Muscle of arm (tissue), 14 donors: ENCODE measurements at places on chromosomes 6 and 20. TPM values are rescaled to one million over a fixed set of nuclear protein-coding genes. Genes with fewer than 3 reads are reported as not detected.
A peak's percentile ranks its signal among the peaks of the same experiment; 100 is the strongest.

DNA sequence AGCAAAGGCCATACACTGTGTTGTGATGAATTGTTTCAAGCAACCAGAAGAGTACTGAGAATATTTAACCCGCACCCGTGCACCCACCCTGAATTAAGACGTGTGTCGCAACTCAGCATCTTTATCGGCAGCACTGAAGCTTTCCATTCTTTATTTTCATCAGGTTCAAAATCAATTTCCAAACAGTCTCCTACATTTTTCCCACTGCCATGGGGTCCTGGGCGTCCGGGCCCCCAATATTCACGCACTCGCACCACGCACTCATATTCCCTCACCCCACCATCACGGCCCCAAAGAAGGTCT, 1.8 kb downstream of the LTB start:
- no peak for DNase-seq

- DNase-seq = no peak
These were observed 11.2 kb downstream of the CYB5R4 start for GRCh38 chr6:83870649-83871048.

DNA sequence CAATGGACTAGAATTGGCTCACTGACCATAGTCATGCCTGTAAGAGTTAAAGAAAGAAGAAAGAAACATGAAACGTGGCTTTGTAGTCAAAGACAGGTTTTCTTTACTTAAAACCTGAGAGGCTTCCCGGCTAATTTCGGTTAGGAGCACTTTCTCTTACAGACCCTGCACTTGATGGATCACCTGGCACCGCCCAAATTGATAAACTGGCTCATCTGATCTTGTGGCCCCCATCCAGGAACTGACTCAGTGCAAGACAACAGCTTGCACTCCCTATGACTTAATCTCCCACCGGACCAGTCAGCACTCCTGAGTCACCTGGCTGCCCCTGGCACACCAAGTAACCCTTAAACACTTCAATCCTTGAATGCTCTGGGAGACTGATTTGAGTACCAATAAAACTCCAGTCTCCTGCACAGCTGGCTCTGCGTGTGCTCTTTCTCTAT, 12.3 kb downstream of the TMEM14B start:
- DNase-seq = no peak

GRCh38 chr6:16238057-16238962, at the start of gene GMPR:
Gene GMPR (plus strand): TSS chr6:16238587. CDS start chr6:16238694, 107 bp downstream.
- peak; percentile 49 for DNase-seq

GRCh38 chr6:53306819-53307347, 41.9 kb downstream of the ELOVL5 start:
- no peak for DNase-seq

- DNase-seq = peak; percentile 38
These were observed 12.0 kb downstream of the SLC12A5 start for GRCh38 chr20:46040902-46041535.

DNA sequence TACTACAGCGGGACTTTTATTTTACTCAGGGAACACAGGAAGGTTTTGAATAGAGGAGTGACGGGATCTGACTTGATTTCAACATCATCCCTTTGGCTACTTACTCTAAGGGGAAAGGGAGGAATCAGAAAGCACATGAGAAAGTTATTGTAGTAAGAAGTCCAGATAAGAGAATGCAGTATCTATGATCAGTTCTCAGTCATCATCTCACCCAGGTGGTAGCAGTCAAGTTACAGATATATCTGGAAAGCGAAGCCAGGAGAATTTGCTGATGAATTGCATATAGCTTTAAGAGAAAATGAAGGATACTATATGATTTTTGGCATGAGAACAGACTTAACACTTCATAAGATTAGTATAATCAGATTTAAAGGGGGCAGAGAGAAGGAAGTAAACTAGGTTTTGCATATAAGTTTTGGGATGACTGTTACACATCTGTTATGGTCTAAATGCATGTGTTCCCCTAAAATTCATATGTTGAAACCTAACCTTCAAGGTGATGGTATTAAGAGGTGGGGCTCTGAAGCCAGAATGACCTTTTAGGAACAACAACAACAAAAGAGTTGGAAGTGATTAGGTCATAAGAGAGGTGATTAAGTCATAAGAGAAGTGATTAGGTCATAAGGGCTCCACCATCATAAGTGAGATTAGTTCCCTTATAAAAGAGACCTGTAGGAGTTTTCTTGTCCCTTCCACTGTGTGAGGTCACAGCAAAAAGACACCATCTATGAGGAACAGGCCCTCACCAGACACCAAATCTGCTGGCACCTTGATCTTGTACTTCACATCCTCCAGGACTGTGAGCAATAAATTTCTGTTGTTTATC, 6.7 kb downstream of the RAD21L1 start:
- DNase-seq = no peak

DNA sequence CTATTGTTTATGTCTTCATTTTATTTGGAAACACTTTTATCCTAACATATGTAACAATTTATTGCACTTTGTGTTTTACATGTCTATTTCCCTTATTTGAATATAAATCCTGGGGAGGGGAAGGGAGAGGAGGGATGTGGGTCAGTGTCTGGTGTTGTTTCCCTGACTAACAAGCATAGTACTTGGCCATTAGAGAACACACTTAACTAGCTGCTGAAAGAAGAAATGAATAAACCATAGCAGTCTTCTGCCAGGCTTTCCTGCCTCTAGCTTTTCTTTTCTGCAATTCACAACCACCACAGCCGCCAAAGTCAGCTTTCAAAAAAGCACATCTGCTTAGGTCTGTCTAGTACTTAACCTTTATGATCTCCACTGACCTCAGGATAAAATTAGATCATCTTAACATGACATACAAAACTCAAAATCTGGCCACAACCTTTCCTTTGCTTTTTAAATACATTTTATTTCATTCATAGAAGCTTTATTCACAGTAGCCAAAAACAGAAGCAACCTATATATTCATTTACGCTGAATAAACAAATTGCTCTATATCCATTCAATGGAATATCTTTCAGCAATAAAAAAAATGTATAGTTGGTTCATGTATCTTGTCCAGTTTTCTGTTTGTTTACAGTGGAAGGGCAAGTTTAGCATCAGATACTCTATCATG, 16.3 kb downstream of the PDSS2 start:
- no peak for DNase-seq

DNA sequence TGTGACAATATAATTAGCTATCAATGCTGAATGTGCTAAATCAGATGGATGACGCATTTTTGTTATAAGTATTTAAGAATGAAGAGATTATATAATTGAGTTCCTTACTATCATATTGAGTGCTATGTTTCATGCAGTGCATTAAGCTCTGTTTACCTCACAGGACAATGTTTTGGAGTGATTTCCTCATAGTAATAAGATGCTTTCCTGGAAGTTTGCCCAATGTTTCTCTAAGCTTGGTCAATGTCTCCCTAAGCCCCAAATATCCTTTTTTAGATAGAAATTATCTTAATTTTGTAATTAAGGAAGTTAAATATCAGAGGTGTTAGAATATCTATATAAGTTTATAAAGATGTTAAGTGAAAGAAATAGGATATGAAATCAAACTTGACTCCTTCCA, 489.6 kb downstream of the MMUT start:
- DNase-seq = no peak

GRCh38 chr6:91171754-91172462, 585.0 kb upstream of the MAP3K7 start:
- no peak for DNase-seq

DNA sequence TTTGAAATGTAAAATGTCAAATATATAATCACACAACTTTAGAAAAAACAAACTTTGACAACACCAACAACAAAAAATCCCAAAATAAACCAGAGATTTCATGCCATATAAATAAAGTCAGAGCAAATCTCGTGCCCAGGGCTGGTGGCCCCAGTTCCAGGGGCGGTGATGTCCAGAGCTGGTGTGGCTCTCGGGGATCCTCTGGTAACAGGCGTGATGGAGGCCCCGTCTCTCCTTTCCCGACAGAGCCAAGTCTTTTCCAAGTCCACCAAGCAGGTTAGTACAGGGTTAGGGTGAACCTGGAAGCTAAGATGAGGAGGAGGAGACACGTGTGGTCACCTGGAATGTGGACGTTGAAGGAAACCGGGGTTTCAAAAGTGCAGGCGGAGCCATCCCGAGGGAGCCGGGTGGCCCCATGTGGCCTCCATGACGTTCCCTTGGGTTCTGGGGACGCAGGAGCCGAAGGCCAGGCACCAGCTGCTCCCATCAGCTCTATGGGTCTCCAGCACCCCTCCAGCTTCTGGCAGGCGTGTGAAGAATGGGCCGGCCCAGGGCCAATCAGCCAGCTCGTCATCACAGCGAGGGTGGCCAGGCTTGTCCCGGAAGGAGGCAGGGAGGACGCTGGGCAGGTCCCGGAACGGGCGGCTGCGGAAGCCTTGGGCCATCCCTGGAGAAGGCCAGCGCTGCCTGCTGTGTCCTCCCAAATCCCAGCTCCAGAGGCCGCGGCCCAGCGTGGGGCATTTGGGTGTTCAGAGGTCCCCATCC, 202.5 kb downstream of the PREX1 start:
- DNase-seq = no peak

- DNase-seq = no peak
These were observed 184.2 kb upstream of the RREB1 start for GRCh38 chr6:6923605-6924004.

GRCh38 chr6:56820060-56820459, 134.8 kb upstream of the BEND6 start:
- DNase-seq = no peak

DNA sequence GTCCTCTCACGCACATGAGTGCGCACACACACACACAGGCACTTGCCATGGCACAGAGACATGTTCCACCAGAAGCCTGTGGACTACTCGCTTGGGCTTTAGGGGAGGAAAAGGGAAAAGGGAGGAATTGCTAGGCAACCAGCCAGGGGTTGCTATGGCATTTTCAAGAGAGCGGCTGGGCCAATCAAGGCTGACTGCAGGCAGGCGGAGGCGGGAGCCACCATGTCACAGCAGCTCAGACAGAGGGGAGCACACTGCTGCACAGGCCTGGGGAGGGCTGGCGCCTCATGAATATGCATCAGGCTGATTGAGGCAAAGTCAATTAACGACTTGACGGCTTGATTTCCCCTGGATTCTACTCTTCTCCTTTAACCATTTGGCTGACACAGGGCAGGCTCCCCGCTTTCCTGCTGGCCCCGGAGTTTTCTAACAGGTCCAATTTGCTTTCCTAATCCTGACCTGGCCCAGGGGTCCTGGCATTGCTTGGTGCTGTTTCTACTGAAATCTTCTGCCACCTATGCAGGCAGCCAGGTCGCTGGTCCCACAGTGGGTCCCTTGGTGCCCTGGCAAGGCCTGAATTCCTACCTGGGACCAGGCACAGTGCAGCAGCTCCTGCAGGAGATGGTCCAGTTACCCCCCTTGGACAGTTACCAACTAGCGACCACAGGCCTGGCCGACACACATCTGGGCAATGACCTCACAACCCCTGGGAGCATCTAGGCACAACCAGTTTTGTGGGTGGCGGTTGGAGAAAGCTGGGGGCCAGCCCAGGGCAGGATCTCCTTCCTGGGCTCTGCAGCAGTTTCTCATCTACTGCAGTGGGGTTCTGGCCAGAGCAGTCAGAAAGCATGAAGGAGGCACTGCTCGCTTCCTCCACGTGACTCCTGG, 52.1 kb downstream of the YTHDF1 start:
- no peak for DNase-seq

DNA sequence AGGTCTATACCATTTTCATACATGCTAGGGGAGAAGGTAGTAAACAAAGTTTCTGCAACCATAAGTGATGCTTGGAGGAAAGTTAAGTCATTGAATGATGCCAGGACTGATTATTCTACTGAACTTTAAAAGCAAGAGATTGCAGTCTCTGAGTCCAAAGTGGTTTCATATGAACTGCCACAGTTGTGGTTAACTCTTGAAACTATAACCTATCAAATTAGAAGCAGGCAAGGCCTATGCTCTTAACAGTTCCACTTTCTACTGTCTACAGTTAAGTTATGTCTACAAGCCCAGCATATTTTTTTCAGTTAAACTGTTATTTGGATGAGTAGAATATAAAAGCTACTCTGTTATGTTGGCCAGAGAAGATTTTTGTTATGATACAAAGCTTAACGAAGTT, 326.5 kb upstream of the RUNX2 start:
- no peak for DNase-seq

- no peak for DNase-seq
These were observed 371.8 kb upstream of the JAG1 start for GRCh38 chr20:11045412-11046175.

DNA sequence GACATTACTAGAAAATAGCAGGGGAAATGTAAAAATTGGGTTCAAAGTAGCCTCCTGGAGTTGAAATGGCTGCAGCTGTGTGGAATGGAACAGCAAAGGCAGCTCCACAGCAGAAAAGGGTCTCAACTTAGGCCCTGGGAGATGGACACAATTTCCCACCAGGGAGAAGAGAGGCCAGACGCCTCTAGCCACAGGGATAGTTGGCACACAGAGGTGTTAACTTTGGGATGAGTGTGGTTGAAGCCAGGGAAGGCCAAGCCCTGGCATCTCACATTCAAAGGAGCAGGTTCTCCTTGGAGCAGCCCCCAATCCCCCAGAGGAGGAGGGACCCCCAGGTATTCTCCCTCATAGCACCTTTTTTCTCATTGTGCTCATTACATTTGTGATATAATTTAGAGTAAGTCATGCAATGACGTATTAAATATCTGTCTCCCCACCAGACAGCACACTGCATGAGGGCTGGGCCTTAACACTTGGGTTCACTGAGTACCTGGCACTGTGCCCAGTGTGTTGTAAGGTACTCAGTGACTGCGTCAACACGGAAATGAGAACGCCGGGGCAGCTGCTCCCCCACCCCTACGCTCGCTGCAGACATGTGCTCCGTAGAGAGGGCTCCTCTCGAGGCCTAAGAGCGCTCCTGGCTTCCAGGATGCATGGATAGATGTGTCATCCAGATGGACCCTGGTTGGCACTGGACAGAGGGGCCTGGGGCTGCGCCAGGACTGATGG, 76.0 kb upstream of the CD93 start:
- DNase-seq = no peak

GRCh38 chr6:148134592-148134991, 208.0 kb upstream of the SASH1 start:
- no peak for DNase-seq

DNA sequence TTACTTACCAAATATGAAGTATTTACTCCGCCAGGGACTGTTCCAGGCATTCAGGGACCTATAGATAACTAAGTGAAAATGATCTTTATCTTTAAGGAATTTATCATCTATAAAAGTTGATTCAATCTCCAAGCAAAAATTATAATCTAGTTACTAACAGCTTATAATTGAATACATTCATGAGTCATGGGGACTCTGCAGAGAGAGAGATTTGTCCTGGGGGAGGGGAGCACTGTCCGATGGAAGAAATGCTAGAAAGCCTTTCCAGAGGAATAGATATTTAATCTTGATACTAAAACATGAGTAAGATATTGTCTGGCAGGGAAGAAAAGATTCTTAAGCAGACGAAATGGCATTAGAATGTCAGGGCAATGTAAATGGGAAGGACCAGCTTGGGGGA, 139.3 kb downstream of the CD164 start:
- no peak for DNase-seq

GRCh38 chr6:137830511-137830911, 36.5 kb upstream of the TNFAIP3 start:
- DNase-seq = no peak

BTNL2 gene
- not detected for polyA plus RNA-seq

APOM gene
- not detected for polyA plus RNA-seq

TCFL5 gene
- polyA plus RNA-seq = not detected

XKR7 gene
- polyA plus RNA-seq = 0.07 TPM

SLC2A10 gene
- polyA plus RNA-seq = 22.1 TPM

ORC3 gene
- polyA plus RNA-seq = 28.3 TPM

VWA7 gene
- polyA plus RNA-seq = 1.8 TPM

MAK gene
- polyA plus RNA-seq = not detected

SLC24A3 gene
- polyA plus RNA-seq = 10.9 TPM

SLC16A10 gene
- 2.7 TPM for polyA plus RNA-seq

AURKA gene
- polyA plus RNA-seq = 9.8 TPM

CNBD2 gene
- not detected for polyA plus RNA-seq

C6orf62 gene
- polyA plus RNA-seq = 91.9 TPM

DLK2 gene
- 1.9 TPM for polyA plus RNA-seq
